Activated naive CD8-positive, alpha-beta T cell treated with anti-CD3 and anti-CD28 coated beads for 36 hours (primary cell): ENCODE measurements at places on chromosomes 7 and 10.

GRCh38 chr7:132458729-132459128 is 117.5 kb downstream of the PLXNA4 start:
- DNase-seq: no peak

- no peak for DNase-seq
Measured at GRCh38 chr10:18333621-18334020, 193.4 kb downstream of the CACNB2 start.

GRCh38 chr10:28878236-28878970 is 201.1 kb downstream of the BAMBI start:
- DNase-seq: no peak

DNA sequence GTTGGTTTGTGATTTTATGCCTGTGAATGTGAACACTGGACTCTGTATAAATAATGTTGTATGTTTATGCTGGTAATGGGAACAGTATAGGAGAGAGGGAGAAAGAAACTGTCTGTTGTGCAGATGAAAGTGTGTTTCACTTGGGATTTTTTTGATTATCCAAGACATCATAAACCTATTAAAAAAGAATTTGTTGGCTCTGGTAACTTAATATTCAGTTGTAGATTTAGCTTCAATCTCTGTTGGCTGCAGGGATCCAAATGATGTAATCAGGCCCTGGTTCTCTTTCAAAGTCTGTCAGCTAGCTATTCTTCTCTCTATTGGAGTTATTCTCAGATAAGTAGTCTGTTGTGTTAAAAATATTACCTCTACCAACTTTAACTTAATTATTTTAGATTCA is 168.8 kb upstream of the RHOBTB1 start:
- DNase-seq: no peak

DNA sequence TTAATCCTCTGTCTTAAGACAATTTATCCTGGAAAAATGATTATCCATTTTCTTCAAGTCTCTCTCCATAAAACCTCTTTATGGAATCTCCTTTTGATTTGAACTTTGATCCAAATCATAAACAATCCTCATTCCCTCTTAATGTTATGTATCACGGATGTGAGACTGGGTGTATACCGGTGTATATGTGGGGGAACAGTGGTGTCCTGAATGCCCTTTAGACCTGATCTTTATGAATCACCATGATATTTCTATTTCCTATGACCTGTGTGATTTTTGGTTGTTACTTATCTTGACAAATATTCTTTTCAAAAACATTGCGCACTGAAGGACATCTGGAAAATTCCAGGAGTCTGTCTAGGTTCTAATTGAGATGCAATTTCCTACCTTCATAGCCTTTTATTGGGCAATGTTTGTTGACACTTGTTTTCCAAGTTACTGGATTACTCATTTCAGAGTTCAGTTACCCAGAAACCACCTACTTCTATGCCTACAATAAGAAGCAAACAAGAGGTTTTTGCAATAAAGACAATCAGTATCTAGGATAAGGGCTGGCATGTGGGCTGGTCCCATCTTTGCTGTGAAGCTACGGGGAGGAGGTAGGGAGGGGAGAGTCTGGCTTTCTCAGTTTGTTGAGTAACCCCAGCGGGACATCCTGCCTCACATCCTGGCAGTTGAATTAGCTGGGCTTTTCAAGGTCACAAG is 190.4 kb downstream of the CTTNBP2 start:
- no peak for DNase-seq

- DNase-seq: no peak
Measured at GRCh38 chr7:135831455-135832195, 83.0 kb upstream of the FAM180A start.

GRCh38 chr7:37390114-37390513 is 58.5 kb downstream of the ELMO1 start:
- DNase-seq: no peak

GRCh38 chr10:19762026-19762425 is 54.2 kb upstream of the PLXDC2 start:
- no peak for DNase-seq

DNA sequence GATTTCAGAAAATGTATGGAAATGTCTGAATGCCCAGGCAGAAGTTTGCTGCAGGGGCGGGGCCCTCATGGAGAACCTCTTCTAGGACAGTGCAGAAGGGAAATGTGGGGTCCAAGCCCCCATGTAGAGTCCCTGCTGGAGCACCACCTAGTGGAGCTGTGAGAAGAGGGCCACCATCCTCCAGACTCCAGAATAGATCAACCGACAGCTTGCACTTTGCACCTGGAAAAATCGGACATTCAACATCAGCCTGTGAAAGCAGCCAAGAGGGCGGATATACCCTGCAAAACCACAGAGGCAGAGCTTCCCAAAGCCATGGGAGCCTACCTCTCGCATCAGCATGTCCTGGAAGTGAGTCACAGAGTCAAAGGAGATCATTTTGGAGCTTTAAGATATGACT is 14.3 kb downstream of the RPEL1 start:
- no peak for DNase-seq

DNA sequence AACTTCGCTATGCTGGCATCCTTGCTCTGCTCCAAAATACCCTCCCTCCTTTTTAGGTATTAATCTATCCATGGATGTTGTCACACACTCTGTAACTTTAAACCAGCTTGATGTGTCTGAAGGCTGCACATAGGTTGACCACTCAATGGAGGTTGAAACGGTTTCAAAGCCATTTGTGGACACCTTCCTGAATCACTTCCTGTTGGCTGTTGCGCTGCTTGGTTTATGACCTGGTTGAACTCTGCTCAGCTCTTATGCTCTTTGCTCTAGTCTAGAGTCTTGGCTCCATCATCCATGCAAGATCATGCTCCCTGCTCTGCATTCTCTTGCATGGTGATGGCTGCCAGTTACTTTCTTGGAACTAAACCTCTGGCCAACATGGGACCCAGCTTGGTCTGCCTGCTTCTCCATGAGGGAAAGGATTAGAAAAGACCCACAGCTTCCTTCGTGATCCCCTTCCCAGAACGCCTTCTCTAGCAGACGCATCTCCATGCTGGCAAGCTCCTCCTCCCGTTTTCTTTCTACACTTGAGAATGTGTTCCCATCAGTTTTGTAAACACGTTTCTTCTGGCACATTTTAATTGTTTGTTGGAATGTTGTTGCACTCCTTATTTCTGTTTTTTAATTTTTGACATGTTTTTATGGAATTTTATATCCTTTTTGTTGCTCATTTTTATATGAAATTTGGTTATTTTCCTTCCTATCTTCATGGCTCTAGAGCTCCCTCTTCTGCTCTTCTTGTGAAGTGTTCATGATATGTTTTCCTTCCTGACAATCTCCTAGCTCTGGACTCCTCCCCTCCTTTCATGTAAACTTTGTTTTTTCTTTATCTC is 149.8 kb downstream of the XPNPEP1 start:
- DNase-seq: no peak
